ENCODE measurements at places on chromosomes 7 and 10.

- DNase-seq, result no peak
Measured at GRCh38 chr7:412313-412710, 107.3 kb downstream of the PDGFA start.

GRCh38 chr7:134986363-134987251, at the start of gene AGBL3:
TSS of gene AGBL3 (plus strand) at chr7:134986508. CDS start at chr7:134987934, 1,426 bp downstream.
- DNase-seq, result peak; percentile 93

GRCh38 chr7:80218723-80219122, 84.1 kb downstream of the GNAI1 start:
- no peak for DNase-seq

GRCh38 chr7:32648408-32649156, 153.3 kb downstream of the AVL9 start:
- DNase-seq, result no peak

- DNase-seq, result no peak
Measured at GRCh38 chr7:10211016-10211415, 762.7 kb upstream of the PHF14 start.

DNA sequence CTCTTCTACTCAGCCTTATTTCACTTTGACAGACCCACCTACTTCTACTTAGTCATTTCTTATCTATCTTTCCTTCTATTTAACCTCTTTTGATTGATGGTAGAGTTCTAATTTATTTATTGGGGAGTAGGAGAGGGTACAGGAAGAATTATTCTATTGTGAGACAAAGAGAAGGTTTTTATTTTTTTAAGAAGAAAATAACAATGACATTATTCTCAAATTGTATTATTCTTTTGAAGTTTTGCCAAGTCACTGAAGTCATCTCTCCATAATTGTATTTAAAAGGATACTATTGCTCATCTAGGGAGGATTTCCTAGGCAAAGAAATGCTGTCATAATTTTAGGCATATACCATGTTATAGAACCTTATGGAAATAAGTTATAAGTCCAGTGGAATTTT, 52.7 kb downstream of the ITGB8 start:
- no peak for DNase-seq
